AG09309 (cell line): ENCODE measurements at places on chromosomes 2 and 18.

DNA sequence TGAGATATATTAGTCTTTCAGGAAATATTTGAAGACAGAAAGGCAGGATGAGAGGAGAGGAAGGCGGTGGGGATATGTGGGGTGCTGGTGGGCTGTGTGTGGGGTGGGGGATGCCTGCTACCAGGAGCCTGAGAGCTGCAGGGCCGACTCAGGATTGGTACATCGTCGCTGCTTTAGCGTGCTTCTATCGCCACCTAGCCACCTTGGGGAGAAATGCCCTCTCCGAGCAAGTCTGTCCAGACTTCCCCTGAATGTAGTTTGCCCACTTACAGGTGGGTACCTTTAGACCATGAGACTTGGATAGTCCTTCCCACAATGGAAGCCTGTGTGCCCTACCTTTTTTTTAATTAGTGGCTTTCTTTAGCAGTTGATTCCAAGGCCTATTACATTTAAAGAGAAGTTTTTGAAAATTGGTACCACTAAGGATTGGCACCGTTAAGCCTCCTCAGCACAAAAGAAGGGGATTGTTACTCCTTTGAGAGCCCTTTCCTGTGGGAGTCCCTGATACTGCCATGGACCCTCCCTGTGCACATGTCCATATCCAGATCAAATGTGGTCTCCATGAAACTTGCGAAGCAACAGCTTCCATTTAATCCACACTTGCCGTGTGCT, 114.1 kb upstream of the NDUFV2 start:
- no peak for DNase-seq

DNA sequence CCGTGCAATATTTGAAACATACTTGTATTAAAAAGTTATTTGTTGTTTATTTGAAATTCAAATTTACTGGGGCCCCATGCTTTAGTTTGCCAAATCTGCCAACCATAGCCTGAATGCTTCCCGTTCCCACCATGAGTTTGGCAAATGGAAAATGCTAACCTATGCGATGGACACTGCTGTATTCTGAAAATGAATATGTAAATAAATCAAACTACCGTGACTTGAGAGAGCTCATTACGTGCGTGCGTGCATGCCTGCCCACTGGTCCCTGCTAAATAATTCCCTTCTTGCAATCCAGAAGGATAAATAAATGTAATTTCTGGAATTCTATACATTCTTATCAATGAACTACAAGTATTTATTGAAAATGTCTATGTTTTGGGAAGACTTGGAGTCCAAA, 3.2 kb downstream of the BOD1L2 start:
- DNase-seq, result no peak

GRCh38 chr2:241269707-241270520, 45.6 kb downstream of the HDLBP start:
- DNase-seq, result no peak

DNA sequence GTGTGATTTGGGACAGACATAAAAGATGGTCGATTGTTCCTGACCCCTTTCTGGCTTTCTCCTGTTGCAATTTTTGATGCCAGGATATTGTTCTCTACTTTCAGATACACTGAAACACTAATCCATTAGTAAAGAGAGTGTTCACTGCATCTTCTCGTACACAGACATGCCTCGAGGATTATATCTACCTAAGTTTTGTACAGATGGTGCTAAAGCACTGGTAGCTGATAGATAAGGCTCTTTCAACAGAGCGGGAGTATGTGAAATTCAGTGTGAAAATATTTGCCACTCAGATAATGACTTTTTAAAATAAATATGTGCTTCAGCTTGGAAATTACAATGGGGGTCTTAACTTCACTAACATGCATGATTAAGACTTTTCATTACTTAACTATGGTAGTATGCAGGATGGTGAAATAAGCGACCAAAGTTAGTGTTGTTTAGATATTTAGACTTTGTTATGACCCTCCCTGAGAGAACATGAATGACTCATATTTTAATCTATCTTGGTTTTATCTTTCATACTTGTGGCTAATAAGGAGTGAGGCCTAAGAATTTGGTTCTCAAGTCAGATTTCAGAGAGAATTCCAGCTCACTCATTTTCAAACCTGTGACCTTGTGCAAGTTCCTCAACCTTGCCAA, 474.9 kb downstream of the NRXN1 start:
- DNase-seq, result no peak

DNA sequence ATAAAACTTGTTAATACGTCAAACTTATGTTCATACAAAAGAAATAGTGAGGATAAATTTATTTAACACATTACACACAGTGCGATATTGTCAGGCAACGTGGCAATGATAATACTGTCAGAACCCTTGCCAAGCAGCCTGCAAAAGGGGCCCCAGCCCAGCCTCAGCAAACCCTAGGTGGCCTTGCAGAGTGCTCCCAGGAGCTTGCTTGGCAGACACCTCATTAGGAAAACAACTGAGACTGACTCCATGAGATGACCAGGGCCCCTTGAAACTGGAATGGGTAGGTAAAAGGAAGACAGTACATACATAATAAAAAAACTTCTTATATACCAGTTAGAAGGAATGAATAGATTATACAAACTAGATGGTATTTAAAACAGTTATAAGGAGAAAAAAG, 136.6 kb upstream of the EPC2 start:
- DNase-seq, result no peak

GRCh38 chr2:111944531-111945210, 46.3 kb downstream of the MERTK start:
- DNase-seq, result no peak

- DNase-seq, result no peak
These were observed 228.0 kb downstream of the CYP26B1 start for GRCh38 chr2:71919708-71920107.

DNA sequence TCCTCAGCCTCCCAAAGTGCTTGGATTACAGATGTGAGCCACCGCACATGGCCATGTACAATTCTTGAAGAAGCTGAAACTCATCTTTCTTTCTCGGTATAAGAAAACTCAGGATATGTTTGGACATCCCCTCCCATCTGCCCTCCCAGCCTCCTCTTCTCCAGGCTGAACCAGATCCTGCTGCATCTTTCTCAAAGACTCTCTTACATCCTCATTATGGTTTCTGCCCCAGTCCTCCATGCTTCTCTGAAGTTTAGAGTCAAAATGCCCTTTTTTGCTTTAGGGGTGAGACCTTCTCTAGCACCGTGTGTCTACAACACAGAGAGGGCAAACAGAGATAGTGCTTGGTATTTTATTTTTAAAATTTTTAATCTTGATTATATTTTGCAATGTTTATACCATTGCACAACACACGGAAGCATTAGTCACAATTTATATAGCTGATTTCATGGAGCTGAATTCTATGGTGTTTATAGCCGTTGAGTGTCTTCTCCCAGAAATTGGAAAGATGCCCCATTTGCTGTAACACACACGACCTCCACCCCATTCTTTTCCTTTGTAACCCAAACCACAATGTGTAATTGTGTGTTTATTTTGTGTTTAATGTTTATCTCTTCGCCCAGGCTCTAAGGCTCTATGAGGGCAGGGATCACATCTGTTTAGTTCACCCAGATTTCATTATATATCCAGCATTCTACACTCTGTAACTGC, 206.0 kb upstream of the TNP1 start:
- DNase-seq, result peak; percentile 98

DNA sequence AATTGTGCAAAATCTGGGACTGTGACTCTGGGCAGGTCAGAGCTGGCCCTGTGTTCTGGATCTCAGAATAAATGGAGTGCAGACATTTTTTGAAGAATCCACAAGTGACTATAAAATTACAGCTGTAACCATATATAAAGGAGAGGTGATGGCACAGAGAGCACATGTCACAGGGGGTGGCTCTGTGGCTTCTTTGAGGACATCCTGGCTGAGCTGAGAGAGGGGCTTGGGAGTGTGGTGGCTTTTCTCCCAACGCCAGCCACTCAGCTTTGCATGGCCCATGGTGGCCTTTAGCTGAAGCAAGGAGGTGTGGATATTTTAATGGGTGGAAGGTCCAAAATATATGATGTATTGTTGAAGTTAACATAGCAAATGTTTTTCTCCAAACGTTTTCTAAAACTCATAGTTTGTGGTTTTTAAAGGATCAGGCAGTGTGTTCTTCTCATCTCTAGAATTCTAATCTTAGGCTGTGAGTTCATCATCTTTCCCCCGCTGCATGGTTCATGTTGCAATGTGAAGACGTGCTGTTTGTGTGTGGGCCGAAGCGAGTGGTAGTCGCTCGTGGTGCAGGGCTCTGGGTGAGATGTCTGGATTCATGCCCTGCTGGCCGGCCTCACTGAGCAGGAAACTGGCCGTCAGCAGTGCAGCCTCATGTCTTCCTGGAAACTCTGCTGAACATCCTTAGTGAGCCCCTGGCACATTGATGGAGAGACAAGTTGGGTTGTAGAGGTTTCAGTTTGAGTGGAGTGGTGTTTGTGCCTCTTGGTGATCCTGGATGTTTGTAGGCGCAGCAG, 109.9 kb downstream of the ZNF236 start:
- DNase-seq, result peak; percentile 50

GRCh38 chr2:119349289-119349688, 17.3 kb downstream of the C2orf76 start:
- no peak for DNase-seq

DNA sequence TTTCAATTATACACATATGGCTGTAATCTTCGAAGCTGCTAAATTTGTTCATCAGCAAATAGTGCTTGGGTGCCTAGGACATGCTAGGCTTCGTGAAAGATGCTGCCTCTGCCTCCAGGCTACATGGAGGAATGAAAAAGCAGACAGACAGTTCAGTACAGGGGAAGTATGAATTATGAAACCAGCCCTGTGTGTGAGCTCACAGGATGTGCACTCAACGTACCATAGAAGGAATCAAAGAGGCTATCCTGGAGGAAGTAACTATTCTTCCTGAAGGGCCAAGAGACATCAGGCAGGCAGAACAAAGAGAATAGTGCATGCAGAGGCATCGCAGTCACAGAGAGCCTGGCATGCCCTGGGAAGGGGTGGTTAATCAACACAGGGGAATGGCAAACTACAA, 61.4 kb downstream of the DYM start:
- DNase-seq, result no peak

DNA sequence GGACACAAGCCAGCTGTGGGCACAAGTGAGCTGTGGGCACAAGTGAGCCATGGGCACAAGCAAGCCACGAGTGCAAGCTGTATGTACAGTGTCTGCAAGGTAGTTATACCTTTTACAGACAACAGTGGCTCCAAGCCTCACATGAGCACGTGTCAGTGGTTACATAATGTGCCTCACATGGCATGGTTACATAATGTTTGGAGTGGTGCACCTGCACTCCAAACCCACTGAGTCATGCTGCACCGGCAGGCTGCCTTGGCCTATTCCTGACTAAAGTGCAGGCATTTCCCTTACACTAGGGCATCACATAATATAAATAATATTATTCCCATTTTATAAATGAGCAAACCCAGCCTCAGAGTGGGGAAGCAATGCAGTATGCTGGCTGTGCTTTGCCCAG, 62.6 kb downstream of the MARCO start:
- DNase-seq, result no peak

- no peak for DNase-seq
These were observed 59.9 kb upstream of the CERS6 start for GRCh38 chr2:168396131-168396530.
